ENCODE measurements at places on chromosomes 13 and 19.
A peak's percentile ranks its signal among the peaks of the same experiment; 100 is the strongest.

- DNase-seq: no peak
Measured at GRCh38 chr13:113582841-113583631, 1.5 kb upstream of the TFDP1 start.

DNA sequence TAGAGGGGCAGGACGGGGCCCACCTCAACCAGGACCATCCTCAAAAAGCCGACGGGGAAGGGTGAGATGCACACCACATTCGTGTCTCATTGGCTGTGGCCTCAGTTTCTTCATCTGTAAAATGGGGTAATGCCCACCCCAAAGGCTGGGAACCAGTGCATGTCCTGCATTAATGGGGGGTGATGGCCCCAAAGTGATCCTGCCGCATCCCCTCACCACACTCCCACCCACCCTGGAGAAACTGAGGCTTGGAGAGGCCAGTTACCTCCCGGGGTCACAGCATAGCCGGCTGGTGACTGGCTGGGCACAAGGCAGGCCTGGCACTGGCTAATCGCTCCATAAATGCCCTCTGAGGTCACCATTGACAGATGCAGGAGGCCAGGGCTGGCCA lies 640 bp upstream of the MIDN start:
- no peak for DNase-seq

DNA sequence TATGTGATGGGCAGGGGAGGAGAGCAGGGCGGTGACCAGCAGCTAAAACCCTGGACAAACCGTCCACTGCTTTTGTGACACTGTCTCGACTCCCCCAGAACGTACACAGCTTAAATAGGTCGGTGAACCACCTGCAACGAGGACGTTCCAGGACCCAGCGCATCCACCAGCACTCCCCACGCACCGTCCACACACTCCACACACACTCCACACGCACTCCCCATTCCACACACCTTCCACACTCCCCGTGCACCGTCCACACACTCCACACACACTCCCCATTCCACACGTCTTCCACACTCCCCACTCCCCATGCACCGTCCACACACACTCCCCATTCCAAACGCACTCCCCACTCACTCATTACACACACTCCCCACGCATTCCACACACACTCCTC lies 38.3 kb upstream of the C13orf46 start:
- no peak for DNase-seq

DNA sequence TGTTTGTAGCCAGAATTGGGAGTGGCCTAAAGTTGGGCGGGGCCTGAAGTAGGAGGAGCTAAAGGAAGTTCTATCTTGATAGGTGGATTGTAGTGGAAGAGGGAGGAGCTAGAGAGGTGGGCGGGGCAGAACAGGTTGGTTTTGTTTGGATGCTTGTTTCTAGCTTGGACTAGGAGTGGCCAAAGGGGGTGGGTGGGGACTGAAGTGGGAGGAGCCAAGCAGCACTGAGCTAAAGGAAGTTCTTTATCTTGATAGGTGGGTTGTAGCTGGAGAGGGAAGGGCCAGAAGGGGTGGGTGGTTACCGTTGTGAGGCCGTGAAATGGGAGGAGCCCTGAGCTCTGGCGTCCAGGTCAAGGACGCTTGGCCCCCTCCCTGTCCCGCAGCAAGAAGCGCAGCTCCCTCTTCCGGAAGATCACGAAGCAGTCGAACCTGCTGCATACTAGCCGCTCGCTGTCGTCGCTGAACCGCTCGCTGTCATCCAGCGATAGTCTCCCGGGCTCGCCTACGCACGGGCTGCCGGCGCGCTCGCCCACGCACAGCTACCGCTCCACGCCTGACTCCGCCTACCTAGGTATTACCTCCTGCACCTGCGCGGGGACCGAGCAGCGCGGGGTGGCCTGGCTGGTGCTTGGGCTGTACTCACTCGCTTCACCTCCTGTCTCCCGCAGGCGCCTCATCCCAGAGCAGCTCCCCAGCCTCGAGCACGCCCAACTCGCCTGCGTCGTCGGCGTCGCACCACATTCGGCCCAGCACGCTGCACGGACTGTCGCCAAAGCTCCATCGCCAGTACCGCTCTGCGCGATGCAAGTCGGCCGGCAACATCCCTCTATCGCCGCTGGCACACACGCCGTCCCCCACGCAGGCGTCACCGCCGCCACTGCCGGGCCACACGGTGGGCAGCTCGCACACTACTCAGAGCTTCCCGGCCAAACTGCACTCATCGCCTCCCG lies 8.0 kb downstream of the DNASE2 start:
- DNase-seq: peak; percentile 43

GRCh38 chr13:50072676-50073075 lies 57.4 kb downstream of the KCNRG start:
- DNase-seq: no peak

DNA sequence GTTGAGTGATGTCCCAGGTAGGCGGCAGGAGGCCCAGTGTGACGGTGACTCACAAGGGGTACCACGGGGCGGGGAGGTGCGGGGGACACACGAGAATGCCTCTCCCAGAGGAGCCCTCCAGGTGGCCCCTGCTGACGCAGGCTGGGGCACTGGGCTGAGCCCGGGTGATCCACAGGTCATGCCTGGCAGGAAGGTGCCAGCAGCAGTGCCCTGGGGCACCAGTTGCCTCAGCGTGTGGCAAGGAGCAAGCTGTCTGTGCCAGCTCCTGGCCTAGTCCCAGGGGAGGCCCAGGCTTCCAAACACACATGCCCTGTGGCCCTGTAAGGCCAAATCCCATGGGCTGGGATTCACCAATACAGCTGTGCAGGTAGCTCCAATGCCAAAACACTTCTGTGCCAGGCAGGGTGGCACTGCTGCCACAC lies 28.0 kb downstream of the AKT2 start:
- no peak for DNase-seq

DNA sequence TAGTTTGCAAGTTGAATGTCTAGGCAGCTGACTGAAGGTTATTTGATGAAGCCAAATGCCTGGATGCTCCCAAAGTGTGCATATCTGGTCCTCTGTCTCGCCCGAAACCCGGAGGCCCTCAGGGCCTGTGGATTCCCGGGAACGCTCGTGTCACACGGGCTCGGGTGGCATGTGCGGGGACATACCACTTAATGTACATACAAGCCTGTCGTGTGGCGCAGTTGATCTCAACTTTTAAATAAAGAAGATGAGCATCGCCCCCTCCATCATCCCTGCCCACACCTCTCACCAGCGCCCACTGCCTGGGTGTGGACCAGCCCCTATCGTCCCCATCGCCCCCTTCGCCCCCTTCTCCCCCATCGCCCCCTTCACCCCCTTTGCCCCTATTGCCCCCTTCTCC lies 33.9 kb downstream of the ATP11A start:
- no peak for DNase-seq

- no peak for DNase-seq
Measured at GRCh38 chr19:50394017-50394416, 9.9 kb downstream of the POLD1 start.

GRCh38 chr19:19618219-19619051 lies at the start of gene PBX4:
PBX4 (minus strand) TSS chr19:19618687; CDS start chr19:19618629, 58 bp downstream.
- peak; percentile 98 for DNase-seq

DNA sequence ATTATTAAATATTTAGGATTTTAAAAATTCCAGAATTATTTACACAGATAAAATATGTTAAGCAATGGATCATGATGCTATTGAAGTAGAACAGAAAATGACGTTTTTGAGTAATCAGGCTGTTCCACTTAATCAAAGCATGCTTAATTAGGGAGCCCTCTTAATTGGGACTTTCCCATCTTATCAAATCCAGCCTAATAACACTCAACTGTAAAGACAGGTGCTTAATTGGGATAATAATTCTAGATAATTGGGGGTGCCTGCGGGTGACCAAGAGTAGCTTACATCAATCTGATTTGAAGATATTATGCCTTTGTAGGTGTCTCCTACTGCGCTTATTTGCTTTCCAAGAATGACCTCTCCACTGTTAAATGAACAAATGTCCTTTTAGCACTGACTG lies 742.2 kb upstream of the SLITRK6 start:
- DNase-seq: no peak

GRCh38 chr13:65943708-65944107 lies 1286.4 kb downstream of the PCDH9 start:
- DNase-seq: no peak

DNA sequence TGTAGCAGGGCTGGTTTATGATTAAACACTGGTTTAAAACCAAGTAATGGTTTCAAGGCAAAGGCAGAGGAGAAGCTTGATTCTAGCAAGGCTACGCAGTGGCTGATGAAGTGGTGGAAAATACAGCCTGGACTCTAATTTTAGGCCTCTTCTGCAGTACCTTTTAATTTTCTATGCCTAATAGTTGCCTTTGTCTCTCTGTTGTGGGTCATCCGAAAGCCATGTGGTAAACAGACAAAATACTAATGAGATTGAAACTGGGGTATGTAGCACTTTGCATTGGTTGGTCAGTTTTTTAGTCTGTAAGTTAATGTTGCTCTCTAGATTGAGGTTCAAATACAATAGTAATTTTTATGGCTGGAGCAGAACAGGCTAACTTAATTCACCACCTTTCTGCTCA lies 3.3 kb downstream of the LMO7 start:
- DNase-seq: no peak

- no peak for DNase-seq
Measured at GRCh38 chr19:39710333-39710890, 6.1 kb downstream of the LGALS14 start.

GRCh38 chr13:78604782-78605611 lies 1.6 kb upstream of the POU4F1 start:
- no peak for DNase-seq

GRCh38 chr13:103431856-103432255 lies 365.6 kb upstream of the SLC10A2 start:
- DNase-seq: no peak

- DNase-seq: no peak
Measured at GRCh38 chr13:66212511-66212910, 1017.6 kb downstream of the PCDH9 start.

- DNase-seq: peak; percentile 63
Measured at GRCh38 chr19:35013041-35013819, 13.1 kb downstream of the GRAMD1A start.

DNA sequence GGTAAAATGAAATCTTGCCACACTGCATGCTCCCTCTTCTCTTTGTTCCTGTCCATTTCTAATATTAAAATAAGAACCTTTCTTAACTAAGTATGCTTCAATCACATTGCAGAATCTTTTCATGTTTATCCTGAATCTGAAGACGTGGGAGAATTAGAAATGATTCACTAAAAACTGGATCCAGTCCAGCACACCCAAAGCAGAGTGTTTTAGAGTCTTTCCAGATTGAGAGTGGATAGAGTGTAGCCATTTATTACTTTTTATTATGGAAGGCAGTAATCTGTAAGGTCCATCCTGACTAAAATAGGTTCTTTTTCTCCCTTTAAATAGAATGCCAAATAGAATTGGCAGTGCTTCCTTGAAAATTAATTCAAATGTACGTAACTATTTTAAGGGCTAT lies 453.5 kb downstream of the TDRD3 start:
- no peak for DNase-seq

GRCh38 chr13:93450761-93451160 lies 224.2 kb downstream of the GPC6 start:
- DNase-seq: no peak

- DNase-seq: no peak
Measured at GRCh38 chr13:109227344-109227940, 558.9 kb downstream of the IRS2 start.

DNA sequence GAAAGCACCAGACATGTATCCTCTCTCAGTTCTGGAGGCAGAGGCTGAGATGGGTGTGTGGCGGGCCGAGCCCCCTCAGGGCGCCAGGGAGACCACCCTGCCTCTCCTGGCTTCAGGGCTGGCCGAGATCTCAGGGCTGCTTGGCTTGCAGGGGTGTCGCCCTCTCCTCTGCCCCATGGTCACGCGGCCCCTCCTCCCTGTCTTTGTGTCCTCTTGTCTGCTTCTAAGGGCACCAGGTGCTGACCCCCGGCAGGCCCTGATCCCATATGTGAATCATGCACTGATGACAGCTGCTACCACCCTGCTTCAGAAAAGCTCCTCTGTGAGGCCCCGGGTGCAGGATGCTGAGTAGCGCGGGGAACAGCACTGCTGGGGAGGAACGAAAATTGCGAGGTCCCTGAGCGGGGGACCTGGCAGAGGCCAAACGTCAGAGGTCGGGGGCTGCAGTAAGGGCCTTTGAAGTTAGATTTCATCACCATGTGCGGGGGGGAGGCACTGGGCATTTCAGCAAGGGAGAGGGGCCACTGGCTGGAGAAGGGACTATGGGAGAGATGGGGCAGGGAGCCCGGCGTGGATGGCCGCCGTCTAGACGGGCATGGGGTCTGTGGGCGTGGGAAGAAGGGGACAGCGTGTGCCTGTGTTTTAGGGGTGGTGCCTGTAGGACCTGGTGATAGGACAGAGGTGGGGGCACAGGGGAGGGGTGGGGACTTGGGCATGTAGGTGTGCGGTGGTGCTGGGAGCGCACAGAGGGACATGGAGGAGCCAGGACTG lies 125.2 kb downstream of the KDM4B start:
- DNase-seq: no peak

DNA sequence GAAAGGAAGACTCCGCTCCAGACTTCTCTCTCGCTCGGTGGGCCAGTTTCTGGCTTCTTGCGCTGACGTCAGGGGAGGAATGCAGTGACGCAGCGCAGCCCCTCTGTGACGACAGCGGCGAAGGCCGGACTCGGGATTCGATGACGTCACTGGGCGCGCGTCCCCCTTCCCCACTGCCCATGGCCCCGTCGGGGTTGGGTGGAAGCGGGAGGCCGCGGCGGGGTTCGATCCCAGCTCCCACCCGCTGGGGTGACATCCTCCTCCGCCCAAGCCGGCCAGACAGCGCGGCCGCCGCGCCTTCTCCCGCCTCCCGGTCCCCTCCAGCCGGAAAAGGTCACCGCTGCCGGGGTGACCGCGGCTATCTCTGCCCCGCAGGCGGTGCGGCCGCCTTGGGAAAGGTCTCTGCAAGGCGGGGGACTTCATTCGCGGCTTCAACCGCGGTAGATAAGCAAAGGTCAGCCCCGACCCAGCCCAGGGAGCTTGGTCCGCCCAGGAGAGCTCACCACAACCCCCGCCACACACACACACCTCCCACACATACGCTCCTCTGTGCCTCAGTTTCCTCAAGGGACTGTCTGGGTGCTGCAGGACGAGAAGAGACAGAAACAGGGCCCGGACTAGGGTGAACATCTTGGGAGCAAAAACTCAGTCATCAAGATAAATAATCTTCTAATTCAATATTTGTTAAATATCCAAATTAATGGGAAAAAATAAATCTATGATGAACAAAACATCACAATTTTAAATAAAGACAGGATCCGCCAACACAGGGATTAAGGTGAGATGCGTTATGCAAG lies 844 bp upstream of the RFX1 start:
- no peak for DNase-seq

GRCh38 chr13:32857689-32858088 lies 158.5 kb upstream of the KL start:
- no peak for DNase-seq

- DNase-seq: no peak
Measured at GRCh38 chr13:48281556-48281955, 22.0 kb upstream of the RB1 start.

- DNase-seq: no peak
Measured at GRCh38 chr19:1073063-1073955, 6.3 kb downstream of the ARHGAP45 start.

GRCh38 chr13:19863323-19864023 lies at the start of gene ZMYM5:
ZMYM5 (minus strand) TSS chr13:19863649; CDS start chr13:19852180, 11,469 bp downstream.
- peak; percentile 99 for DNase-seq
